ENCODE measurements at places on chromosomes 13 and 19. TPM values are rescaled to one million over a fixed set of nuclear protein-coding genes. Genes with fewer than 3 reads are reported as not detected.

- no peak for DNase-seq
Observed at GRCh38 chr13:24103782-24104372, 56.6 kb upstream of the SPATA13 start.

GRCh38 chr19:13100841-13101589, 1.6 kb downstream of the LYL1 start:
- peak; percentile 58 for DNase-seq

DNA sequence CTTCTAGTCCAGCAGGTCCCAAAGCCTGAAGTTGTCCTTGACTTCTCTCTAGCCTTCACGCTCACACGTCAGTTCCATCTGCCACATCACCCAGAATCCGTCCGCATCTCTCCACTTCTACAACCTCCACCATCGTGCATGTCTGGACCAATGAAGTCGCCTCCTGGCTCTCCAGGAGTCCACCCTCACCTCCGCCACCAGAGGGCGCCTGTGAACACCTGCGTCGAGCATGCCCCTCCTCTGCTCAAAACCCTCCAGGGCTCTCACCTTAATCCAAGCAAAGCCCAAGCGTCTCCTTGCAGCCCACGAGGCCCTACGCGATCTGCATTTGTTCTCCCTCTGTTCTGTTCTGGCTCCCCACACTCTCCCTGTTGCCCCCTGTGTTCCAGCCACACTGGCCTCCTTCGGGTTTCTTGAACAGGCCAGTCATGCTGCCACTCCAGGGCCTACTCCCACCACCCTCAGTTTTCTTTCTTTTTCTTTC, 3.7 kb downstream of the USHBP1 start:
- DNase-seq, result peak; percentile 88

DNA sequence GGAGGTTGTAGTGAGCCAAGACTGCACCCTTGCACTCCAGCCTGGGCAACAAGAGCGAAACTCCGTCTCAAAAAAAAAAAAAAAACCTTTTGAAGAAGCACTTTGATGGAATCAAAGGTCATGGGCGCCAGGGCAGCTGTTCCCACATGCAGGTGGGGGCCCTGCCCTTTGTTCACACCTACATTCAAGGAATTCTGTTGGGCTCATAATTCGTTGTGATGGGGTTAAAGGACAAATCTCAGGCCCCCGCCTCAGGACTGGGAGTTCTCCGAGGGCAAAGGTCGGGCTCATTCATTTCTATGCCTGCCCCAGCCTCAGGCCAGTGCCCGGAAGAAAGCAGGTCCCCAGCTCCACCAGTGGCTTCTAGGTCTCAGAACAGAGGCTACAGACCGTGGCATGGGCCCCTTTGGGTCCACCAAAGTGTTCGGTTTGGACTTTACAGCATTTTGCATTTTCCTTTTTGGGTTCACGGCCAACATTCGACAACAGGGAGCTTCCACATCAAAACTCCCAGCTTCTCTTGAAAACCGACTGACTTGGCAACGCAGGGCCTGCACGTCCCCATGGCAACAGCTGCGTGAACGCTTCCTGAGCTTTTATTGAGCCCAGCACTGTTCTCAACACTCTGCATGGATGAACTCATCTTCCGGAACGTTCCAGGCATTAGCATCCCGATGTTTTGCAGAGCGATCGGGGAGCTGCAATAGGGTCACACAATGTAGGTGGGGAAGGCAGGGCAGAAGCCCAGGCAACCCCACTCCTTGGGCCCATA, 10.1 kb upstream of the GTF2F1 start:
- peak; percentile 78 for DNase-seq

- no peak for DNase-seq
Observed at GRCh38 chr13:93248627-93249047, 22.0 kb downstream of the GPC6 start.

DNA sequence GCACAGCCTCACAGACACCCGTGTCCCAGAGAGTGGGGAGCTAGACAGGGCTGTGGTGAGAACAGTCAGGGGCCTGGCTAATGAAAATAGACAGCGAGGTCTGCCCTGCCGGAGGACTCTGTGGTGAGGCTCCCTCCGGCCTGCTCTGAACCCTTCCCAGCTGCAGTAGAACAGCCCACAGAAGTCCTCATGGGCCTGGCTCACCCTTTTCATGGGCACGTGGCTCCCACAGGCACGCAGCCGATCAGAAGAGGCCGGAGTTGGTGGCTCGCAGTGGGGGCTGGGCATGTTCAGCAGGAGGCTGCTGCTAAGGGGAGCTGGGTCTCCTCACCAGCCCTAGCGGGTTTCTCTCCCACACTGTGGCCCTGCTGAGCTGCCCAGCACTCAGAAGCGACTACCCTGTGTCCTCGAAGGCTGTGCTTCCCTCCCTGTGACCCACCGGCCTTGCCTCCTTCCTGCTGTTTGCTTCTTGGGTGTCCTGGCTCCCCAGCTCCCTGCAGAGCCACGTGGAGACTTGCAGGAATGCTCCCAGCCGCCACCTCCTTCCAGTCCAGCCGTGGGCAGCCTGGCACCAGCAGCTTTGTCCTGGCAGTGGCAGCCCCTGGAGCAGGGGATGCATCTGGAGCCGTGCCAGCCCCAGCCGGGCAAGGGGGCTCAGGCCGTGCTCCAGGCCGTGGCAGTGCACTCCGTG, 138.7 kb downstream of the KDM4B start:
- DNase-seq, result no peak

DNA sequence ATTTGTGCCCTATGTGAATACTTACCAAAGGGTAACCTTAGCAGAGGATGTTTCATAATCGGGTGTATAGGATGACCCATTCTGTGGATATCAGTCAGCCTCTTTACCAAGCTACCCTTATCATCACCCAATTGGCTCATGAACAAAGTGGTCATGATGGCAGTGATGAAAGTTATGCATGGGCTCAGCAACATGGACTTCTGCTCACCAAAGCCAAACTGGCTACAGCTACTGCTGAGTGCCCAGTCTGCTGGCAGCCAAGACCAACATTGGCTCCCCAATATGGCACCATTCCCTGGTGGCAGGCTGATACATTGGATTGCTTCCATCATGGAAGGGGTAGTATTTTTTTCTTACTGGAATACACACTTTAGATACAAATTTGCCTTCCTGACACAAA, 5.7 kb upstream of the ZNF461 start:
- DNase-seq, result no peak

- peak; percentile 80 for DNase-seq
Observed at GRCh38 chr19:46784262-46785053, 3.9 kb downstream of the SLC1A5 start.

GRCh38 chr13:97001636-97002035, 7.4 kb upstream of the OXGR1 start:
- DNase-seq, result no peak

- no peak for DNase-seq
Observed at GRCh38 chr19:51259348-51260245, 8.7 kb downstream of the SIGLECL1 start.

DNA sequence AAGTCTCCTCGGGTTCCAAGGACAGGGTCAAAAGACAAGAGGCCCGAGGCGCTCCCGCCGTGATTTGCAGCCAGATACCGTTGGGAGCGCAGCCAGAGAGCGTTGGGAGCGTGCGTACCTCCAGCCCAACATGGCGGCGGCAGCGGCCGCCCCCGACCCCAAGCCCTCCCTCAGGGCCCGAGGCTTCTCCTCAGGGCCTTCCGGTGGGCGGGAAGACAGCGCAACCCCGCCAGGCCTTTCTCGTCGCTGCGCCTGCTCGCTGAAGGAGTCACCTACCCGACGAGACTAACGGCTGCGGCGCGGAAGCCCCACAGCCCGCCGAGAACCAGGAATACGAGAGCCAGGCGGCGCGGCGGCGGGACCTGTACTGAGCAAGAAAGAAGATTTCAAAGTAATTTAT, 3.2 kb upstream of the ZNF850 start:
- no peak for DNase-seq

GRCh38 chr19:33304371-33304759, 2.0 kb upstream of the CEBPA start:
- DNase-seq, result no peak

DNA sequence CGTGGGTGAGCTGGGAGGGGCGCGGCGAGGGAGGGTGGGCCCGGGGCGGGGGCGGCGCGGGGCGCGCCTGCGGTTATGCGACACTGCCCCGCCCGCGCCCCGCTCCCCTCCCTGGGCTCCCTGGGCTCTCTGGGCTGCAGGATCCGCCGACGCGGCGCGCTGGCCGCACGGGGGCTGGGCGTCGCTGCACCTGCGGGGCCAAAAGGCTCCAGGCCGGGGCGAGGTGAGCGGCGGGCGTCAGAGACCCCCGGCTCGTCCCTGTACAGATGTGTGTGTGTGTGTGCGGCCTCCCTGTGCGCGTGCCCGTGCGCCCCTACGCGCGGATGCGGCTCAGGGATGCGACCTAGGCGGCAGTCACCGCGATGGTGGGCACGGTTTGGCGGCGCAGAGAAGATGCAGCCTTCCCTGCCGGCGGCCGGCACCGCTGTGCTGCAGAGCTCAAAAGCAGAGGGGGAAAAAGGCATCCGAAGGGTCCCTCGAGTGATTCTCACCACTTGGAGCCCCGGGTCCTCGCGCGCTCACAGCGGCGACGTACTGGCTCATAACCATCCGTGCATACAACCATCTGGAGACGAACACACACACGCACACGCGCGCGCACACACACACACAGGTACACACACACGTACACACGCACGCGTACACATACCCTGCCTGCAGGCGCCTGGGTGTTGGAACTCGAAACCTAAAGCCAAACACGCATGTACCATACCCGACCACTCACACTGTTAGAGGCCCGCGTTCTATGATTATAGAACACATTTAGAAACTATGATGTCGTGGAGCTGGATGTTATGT, 709 bp downstream of the ATP8A2 start:
- no peak for DNase-seq

DNA sequence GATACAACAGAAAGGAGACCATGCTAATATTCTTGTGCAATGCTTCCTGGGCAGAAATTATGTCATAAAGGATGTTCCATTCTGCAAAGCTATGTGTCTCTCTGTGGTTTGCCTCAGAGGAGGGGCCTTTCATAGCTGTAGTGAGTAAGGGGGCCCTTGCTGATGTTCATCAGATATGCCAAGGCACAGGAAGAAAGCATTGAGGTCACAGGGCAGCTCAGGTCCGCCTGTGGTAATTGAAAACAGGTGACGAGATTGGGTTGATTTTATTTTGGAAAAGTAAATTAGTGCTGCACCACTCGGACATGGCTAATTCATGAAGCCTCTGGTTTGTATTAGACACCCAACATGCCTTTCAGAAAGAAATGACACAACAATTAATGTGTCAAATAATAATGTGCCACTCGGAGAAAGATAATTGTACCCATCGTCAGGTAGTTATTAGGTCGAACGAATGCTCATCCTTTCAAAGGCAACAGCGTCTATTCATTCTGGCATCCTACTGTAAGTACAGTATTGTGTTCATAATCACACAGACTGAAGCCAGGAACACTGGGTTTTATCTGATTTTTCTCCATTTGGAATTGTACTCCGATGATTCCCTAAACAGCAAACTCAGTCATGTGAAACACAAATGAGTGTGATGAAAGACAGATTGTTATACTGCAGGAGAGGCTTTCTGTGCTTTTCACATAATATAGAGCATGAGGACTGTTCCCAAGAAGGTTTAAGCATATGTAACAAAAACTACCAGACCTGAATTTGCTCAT, 421.6 kb upstream of the KLF12 start:
- DNase-seq, result no peak

DNA sequence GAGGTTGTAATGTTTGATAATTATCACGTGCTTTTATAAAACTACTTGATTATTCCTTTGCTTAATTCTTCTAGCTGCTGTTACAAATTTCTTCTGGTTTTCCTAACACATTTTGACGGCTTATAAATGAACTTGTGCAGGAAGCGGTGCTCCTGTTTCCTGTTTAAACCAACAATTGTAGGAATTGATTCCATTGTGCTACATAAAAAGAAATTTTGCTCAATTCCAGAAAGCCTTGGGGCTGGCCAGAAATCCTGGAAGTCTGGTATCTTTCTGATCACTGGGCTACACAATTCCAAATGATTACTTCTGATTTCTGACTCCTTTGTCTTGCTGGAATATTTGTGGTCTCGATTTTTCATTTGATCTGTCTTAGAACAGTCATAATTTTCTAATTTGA, 14.9 kb downstream of the RFC3 start:
- DNase-seq, result no peak

DNA sequence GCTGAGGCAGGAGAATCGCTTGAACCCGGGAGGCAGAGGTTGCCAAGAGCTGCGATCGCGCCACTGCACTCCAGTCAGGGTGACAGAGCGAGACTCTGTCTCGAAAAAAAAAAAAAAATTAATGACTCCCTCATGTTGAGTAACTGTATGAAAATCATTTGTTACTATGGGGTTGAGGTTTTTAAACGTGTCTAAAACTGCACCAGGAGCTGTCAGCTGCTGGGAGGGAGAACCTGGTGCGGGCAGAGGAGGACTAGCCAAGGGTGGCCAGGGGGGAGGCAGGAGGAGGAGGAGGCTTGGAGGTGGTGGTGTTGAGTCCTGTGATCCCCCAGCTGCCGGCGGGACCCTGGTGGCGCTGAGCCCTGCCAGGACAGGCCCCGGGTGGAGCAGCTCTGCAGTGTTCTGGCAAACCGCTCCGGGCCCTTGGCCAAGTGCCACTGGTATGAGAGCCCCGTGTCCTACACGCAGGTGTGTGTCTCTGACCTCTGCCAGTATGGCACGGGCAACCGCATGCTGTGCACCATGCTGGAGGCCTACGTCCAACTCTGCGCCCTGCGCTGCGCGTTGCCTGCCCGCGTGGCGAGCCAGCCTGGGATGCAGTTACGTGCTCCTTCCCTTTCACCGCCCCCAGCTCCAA, 17.1 kb upstream of the FXYD3 start:
- no peak for DNase-seq

DNA sequence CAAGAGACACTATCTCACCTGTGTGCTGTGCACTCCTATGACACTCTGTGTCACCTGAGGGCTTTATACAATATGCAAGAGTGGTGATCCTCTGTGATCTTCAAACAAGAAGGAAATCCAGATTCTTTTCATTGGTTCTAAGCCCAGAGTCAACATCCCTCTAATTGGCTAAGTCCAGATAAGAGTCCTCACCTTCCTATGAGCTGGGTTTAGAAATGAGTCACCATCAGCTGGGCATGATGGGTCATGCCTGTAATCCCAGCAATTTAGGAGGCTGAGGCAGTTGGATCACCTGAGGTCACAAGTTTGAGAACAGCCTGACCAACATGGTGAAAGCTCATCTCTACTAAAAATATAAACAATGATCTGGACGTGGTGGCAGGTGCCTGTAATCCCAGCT, 144.4 kb downstream of the ZNF675 start:
- no peak for DNase-seq

DNA sequence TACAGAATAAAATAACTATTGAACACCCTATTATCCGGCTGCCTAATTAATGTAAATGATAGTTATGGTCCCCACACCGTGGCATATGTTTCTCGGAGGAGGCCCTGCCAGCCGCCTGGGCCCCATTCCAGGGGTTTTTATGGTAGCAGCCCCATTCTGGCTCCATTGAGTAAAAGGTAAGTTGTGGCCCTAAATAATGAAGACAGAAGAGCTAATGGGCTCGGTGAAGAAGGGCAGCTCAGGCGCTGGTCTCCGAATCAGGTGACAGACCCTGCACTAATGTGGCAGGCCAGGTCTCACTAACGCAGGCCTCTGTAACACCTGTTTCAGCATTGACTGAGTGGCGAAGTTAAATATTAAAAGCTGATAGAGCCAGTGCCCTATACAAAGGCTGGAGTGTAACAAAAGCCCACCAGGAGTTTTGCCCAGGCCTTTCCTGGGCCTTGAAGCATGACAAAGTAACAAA, 19.1 kb downstream of the POP4 start:
- no peak for DNase-seq

- no peak for DNase-seq
Observed at GRCh38 chr13:39210961-39211534, 172.8 kb downstream of the NHLRC3 start.

Gene CLDND2
- 2.4 TPM for total RNA-seq

Gene HSH2D
- 1.2 TPM for total RNA-seq

Gene CACNA1A
- total RNA-seq, result 37.4 TPM

Gene ZNF582
- total RNA-seq, result 5.5 TPM

Gene ERFL
- total RNA-seq, result 0.27 TPM

Measured in sciatic nerve (tissue), 2 donors.